ENCODE measurements at places on chromosomes 1 and 21. TPM values are rescaled to one million over a fixed set of nuclear protein-coding genes. Genes with fewer than 3 reads are reported as not detected.
A peak's percentile ranks its signal among the peaks of the same experiment; 100 is the strongest.

DNA sequence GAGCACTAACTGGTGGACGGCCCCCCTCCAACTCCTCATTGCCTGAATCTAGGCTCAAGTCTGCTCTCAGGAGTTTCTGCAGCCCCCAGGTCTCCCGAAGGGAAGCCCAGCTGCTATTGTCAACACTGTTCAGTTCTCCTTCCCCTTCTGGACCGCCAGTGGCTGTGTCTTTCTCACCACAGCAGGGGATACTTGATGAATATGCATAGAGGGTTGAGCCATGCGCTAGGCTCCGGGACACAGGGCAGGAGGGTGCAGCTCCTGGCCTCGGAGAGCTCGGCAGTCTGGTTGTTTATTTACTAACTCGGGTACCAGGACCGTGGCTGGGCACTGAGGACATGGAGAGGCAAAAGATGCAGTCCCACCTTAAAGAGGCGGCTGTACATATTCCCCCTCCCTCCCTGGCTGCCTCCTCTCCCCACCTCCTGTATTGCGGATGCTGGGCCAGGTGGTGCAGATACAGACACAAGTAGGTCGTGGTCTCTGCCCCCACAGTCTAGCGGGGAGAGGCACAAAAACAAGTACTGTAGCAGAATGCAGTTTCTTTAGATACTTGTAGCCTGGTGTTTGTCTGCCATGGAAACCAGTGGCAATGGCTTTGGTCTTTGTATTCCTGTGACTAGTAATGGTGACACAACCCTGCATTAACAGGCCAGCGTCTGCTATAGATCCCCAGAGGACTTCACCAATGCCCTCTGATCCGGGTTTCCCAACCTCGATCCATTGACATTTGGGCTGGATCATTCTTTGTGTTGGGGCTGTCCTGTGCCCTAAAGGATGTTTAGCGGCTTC is 26.2 kb downstream of the ARHGEF10L start:
- no peak for DNase-seq

DNA sequence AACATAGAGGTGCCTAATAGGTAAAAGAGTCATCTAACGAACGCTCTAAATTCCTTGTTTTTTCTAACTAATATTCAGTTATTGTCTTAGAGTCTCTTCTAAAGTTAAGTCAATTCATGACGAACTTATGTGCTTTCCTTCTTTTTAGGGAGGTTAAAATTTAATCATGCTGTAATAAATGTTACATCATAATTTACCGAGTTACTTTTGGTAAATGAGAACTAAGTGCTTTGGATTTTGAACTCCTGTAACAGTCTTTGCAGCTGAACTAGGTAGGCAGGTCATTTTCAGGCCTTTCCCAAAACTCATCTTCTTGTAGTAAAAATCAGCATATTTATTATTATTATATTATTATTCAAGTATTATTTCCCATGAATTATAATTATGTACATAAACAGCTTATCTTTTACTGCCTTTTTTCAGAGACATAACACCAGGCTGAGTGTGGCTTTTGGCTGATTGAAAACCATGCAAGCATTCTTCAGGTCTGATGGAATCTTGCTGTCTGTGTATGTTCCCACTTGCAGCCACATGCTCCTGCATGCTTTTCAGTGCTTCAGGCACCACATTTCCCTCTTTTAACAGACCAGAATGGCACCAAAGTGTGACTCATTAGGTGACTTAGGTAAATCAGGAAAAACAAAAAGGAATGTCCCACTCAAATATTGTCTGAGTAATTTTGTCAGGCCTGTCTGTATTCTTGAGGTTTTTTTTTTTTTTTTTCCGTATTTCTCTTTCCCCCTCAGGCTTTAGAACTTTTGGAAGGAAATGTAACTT is 81.0 kb upstream of the CD55 start:
- no peak for DNase-seq

DNA sequence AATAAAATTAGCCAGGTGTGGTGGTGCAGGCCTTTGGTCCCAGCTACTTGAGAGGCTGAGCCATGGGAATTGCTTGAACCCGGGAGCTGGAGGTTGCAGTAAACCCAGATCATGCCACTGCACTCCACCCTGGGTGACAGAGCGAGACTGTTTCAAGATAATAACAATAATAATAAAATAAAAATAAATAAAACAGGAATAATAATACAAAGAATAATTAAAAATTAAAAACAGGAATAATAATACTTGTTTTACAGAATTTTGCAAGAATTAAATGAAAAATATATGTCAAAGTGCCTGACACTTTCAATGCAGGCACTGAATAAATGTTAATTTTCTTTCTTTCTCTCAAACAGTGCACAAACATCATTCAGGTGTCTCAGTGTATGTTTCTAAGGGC is 26.5 kb upstream of the CTH start:
- no peak for DNase-seq

DNA sequence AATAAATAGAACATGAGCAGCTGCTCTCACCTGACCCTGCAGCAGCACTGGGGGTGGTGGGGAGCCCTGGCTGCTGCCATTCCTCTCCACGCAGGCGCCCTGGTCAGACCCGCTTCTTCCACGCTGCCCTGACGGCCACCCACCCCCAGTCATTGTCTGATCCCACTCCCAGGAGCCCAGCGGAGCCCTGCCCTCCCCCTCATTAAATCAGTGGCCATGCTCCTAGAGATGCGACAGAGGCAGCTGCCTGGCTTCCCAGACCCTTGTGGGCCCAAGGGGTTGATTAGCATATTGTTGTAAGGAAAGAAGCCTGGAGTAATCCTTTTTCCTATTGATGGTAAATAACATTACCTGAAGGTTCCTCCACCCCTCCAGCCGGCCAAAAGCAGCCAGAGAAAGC is 301.5 kb downstream of the RRAGC start:
- peak; percentile 26 for DNase-seq

DNA sequence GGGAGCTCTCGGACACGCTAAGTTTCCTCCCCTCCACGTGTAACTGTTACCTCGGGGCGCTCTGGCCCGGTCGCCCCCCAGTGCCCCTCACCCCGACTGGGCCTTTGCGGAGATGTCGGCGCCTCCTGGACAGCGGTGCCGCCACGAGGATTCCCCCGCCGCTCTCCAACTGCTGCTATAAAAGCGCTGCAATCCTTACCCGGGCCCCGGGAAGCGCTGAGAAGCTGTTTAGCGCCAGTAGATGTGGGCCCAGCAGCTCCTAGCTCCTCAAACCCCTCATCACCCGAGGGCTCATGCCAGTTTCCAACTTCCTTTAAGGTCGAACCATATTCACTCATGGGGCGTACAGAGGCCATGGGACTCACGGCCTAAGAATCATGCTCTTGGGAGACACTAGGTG is 361 bp upstream of the LMX1A start:
- DNase-seq = no peak

- no peak for DNase-seq
Observed at GRCh38 chr1:36803868-36804570, 230.3 kb downstream of the GRIK3 start.

DNA sequence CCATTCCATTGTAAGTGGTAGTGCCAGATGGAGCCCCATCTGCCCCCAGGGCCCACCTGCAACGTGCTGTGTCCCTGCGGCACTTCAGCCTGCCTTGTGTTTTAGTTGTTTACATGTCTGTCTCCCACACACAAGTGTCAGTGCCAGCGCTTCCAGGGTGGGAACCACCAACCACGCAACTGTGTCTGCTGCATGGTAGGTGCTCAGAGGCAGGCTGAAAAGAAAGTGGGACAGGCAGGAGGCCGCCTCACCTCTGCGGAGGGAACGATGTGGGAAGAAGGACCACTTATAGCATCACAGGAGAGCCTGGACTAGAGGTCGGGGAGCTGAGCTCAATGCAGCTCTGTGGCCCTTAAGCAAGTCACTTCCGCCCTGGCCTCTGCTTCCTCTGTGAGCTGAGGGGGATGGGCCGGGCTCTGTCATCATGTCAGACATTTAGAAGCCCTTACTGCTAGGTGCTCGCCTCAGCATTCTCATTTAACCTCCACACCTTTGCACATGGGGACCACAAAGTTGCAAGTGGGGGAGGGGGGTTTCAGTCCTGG is 17.9 kb downstream of the SLC9A1 start:
- DNase-seq = no peak

DNA sequence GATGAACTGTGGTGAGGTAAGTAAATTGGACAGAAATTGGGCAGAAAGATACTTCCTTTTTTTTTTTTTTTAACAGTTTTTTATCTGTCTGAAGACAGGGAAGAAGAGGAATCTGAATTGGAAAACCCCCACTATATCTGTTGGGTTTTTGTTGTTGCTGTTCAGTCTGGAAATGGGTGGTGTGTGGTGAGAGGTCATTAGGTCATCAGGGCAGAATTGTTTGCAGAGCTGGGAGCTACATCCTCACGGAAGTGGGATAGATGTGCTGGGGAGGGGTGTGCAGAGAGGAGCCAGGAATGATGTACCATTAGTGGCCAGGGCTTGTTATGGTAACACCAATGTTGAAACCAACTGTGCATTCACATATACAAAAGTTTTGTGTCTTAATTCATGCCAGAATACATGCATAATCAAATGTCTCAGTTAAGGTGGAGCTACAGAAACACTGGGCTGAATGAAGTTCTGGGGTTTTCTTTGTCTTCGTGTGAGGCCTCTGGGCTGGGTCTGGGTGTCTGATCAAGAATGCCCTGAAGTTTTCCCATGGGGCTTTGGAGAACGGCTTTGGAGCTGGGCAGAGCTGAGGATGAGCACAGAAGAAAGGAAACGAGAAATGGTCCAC is 12.4 kb downstream of the USP25 start:
- DNase-seq = no peak

- no peak for DNase-seq
Observed at GRCh38 chr1:84146411-84147032, 2.5 kb downstream of the PRKACB start.

- DNase-seq = no peak
Observed at GRCh38 chr1:205545991-205546390, 41.5 kb downstream of the CDK18 start.

DNA sequence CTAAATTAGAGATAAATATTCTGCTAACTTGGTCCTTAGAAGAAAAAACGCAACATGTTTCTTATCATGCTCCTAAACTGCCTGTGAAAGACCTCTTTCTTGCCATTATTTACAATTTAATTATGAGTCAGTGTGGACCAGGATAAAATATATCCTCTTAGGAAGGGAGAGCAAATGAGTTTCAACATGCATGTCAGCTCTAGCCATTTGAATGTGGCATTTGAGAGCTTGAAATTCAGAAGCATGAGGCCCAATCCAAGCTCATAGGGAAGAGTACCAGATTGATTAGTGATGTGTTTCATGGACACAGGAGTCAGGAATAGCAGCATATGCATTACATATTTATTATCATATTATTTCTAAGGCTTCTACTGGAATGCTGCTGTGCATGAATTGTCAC is 39.3 kb downstream of the TBX15 start:
- DNase-seq = no peak

- DNase-seq = no peak
Observed at GRCh38 chr1:246588159-246588721, 22.0 kb downstream of the CNST start.

GRCh38 chr1:49229555-49229954 is 452.9 kb upstream of the BEND5 start:
- no peak for DNase-seq

DNA sequence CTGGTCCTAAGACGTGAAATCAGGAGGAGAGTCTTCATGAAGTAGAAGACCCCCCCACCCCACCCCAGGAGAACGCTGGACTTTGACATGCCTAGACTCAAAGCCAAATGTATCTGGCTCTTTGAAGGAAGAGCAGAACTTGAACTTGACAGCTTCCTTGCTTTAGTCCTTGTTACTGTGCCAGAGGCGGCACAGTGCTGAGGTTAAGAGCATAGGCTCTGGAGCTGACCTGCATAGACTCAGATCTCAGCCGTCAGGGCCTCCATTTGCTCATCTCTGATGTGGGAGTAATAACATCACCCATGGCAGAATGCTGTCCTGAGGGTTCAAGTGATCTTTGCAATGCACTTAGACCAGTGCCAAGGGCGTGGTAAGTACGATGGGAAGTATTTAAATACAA is 39.0 kb downstream of the COL6A1 start:
- no peak for DNase-seq

DNA sequence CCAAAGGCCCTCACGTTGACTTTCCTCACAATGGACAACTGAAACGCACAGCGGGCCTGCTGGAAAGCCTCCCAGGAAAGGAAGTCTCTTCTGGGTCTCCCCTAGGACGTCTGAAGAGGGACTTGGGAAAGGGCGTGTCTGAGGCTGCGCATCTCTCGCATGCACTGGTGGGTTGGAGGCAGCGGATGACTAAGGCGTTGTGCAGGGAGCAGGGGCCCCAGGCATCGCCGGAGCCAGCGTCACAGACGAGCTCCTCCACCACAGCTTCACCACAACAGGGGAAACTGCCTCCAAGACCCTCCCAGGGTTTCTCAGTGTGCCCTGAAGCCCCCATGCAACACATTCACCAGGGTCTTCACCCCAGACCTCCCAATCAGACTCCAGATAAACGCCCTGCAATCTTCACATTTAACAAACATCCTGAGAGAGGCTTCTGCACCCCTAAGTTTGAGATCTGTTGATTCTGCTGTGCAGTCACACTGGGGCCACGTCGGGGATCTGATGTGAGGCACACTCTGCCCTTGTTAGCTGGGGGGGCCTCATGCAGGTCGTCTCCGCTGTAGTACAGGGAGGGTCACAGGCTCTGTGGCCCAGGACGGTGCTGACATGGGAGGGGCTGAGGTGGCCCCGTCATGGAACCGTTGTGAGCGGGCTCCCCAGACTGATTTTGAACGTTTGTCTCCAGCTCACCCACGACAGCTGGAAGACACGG is 7.0 kb upstream of the TFF1 start:
- DNase-seq = no peak

GRCh38 chr1:48677306-48678287 is 99.1 kb downstream of the BEND5 start:
- peak; percentile 61 for DNase-seq

GRCh38 chr1:59505596-59506028 is 208.7 kb downstream of the FGGY start:
- no peak for DNase-seq

DNA sequence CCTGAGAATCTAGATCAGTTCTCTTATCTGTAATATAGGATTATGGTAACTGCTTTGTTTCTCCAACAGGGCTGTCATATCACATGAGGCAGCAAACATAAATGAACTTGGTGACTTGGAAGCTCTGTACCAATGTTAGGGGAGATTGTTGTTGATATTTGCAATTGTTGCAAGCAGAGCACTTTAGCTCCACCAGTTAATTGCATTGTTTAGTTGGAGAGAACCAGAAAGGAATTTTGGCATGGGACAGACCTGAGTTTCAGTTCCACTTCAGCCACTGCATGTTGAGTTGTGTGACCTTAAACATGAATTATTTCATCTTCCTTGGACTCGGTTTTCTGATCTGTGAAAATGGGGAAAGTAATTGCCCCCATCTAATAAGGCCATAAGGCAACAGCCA is 142.3 kb upstream of the JUN start:
- DNase-seq = no peak

- DNase-seq = no peak
Observed at GRCh38 chr1:145961109-145961424, 3.2 kb upstream of the LIX1L start.

Gene CLCA1
- not detected for total RNA-seq

Gene PRKAA2
- total RNA-seq = 4.9 TPM

Gene WLS
- 147 TPM for total RNA-seq

Gene PLA2G2A
- not detected for total RNA-seq

Gene PTGFR
- 0.07 TPM for total RNA-seq

Gene TSSK3
- 2.2 TPM for total RNA-seq

Gene C1orf210
- not detected for total RNA-seq

Gene RYR2
- total RNA-seq = 0.07 TPM

Gene GUCA2A
- total RNA-seq = not detected

Gene PDC
- total RNA-seq = not detected

Gene SPRR2B
- total RNA-seq = not detected

Gene TMEM200B
- total RNA-seq = 3.8 TPM

Gene INSRR
- total RNA-seq = not detected

Gene SH3BGR
- 2.3 TPM for total RNA-seq

Data from neural crest cell (in vitro differentiated cells).